ENCODE measurements at places on chromosomes 13 and 19.

DNA sequence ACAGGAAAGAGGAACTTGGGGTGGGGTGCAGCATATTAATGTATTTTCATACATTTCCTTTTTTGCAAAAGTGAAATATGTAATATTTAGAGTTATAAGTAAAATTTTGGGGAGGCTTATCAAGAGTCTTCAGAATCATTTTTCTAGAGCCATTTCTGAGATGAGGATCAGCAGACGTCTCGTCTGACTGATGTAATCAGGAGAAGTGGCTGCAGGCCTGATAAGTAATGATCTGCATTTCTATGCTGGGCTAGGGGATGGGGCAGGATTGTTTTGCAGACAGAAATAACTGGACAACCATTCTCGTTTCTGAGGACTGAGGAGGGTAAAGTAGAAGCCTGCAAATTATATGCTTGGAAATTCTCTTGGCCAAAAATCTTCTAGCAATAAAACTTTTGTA is 89.2 kb upstream of the ARGLU1 start:
- DNase-seq = no peak

DNA sequence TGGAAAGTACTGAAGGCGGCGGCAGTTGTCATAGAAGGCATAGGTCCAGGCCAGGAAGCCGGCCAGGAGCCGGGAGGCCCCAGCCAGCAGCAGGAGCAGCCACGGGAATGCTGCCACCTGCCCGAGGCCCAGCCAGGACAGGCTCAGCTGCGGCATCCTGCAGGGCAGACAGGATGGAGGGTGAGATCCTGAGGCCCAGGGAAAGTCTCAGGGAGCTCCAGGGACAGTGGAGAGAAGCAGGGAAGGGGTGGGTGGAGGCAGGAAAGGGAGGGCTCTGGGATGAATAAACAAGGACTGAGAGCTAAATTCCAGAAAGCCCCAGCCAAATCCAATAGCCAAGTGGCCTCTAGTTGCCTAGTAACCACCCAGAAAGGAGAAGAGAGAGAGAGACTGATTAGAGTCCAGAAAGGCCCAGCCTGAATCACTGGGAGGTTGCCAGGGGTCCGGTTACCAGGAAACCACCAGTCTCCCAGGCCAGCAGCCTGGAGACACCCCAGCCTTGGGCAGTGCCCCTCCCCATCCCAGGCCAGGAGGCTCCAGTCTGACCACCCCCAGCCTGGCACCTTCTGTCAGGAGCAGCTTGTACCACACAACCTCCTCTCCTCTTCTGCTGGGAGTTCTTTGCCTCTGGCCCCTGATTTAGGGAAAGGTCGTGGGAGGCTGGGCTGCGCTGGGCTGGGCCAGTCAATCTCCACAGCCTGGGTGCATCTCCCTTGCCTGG is 7.5 kb upstream of the OR10H5 start:
- peak; percentile 84 for DNase-seq

GRCh38 chr13:30615866-30616541 is 1.7 kb upstream of the USPL1 start:
- DNase-seq = peak; percentile 82

- no peak for DNase-seq
Measured at GRCh38 chr13:109246001-109246400, 540.4 kb downstream of the IRS2 start.

DNA sequence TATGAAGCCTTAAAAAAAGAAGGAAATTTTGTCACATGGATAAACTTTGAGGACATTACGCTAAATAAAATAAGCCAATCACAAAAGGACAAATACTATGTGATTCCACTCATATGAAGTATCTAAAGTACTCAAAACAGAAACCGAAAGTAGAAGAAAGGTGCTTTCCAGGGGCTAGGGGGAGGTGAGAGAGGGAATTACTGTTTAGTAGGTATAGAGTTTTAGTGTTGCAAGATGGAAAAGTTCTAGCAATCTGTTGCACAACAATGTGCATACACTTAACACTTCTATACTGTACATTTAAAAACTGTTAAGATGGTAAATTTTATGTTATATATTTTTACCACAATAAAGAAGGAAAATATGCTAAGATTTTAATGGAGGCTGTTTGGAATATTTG is 83.0 kb downstream of the POLR1D start:
- no peak for DNase-seq

DNA sequence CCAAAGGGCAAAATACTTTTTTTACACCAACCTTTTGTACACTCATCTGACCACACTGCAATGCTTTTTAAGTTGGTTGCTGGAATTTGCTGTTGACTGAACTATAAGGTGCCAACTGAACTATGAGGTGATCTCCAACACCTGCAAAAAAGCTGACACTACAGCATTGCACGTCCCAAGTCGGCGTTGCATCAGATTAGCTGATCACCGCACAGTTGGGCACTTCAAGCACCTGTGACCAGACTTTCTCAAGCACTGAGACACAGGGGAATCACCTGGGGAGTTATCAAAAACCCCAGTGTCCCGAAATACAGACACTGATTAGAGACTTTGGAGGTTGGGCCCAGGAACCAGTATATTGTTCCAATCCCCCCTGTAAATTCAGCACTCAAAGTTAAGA is 1.1 kb downstream of the NLRP11 start:
- DNase-seq = no peak

- DNase-seq = no peak
Measured at GRCh38 chr13:24162604-24163003, 2.1 kb downstream of the SPATA13 start.

DNA sequence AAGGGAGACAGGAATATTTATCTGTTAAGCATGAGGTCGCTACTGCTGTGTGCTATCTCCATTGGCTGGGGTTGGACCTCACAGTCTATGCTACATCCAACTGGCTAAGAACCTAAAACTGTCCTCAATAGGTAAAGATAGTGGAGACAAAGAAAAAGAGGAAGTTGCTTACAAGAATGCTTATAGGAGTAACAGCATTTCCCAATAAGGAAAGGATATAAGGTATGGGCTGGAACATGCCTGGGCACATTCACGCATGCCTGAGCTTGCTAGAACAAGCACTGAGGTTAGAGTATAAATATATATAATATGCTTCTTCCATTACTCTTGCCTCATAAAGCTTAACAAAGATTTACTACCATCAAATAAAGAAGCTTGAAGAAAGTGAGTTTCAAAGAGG is 47.9 kb upstream of the CEACAM21 start:
- DNase-seq = no peak

- DNase-seq = no peak
Measured at GRCh38 chr19:46773018-46773399, 15.4 kb downstream of the SLC1A5 start.

- peak; percentile 94 for DNase-seq
Measured at GRCh38 chr13:95644601-95645052, at the start of gene DZIP1. Gene DZIP1, minus strand, starts transcription at chr13:95644706. Its CDS starts 2,677 bp downstream, at chr13:95642029.

- no peak for DNase-seq
Measured at GRCh38 chr13:71672512-71672911, 194.5 kb downstream of the DACH1 start.

DNA sequence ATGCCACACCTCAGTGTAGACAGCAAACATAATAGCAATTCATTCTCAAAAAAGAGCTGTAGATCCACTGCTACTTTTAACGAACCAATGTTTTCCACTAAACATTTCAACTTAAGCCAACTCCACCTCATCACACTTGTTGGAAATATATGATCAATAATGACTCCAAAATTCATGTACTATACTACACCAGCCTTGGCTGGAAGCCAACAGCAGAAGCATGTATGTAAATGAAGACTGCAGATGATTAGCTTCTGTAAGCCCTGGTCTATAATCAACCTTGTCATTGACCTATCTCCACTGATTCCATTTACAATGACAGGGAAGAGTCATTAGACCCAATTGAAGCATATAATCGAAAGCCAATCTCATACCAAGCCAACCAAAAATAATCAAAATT is 71.7 kb downstream of the STK24 start:
- DNase-seq = no peak

GRCh38 chr19:54073829-54074228 is 7.3 kb downstream of the TARM1 start:
- DNase-seq = no peak

DNA sequence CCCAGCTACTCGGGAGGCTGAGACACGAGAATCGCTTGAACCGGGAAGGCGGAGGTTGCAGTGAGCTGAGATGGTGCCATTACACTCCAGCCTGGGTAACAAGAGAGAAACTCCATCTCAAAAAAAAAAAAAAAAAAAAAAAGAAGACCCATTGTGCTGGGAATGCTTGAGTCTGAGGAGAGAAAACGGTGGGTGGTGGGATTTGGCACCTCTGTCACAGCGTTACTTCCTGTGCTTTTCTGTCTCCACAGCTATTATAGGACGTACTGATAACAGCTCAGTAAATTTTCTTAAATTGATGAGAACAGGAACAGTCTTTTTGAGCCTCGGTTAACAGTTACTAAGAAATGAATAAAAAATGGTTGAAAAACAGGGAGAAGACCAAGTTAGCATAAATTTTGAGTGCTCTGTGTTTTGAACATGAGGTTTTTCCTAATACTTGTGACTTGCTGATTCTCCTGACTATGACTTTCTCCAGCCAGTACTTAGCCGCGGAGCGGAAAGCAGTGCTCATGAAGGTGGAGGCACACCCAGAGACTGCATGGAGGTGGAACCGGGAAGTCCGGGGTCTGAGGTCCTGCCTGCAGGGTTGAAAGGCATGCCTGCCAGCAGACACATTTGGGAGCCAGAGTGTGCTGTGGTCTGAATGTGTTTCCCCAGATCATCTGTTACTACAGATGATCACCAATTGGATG is 55.3 kb upstream of the TEX29 start:
- no peak for DNase-seq

DNA sequence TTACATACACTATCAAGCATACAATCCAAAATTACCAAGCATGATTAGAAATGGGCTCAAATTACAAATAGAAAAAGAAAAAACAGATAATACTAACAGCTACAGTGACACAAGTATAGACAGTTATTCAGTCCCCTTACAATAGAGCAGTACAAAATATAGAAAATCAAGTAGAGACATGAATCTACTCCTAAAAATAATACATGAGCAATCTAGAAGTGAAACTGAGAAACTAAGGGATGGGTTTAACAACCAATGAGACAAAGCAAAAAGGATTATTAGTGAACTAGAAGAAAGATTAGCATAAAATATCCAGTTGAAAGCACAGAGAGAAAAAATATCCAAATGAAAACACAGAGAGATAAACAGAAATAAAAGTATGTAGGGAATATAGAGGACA is 426.7 kb downstream of the TBC1D4 start:
- DNase-seq = no peak

GRCh38 chr19:31066385-31066784 is 282.9 kb downstream of the TSHZ3 start:
- DNase-seq = no peak

GRCh38 chr13:30466841-30467252 is 1.1 kb upstream of the HMGB1 start:
- peak; percentile 27 for DNase-seq

GRCh38 chr13:51728972-51729371 is 75.0 kb downstream of the DHRS12 start:
- no peak for DNase-seq

- no peak for DNase-seq
Measured at GRCh38 chr13:21181671-21182070, 5.2 kb downstream of the MRPL57 start.

GRCh38 chr13:83943530-83944279 is 61.4 kb upstream of the SLITRK1 start:
- DNase-seq = peak; percentile 1

GRCh38 chr13:112062072-112062567 is 4.8 kb upstream of the SOX1 start:
- peak; percentile 75 for DNase-seq

- DNase-seq = no peak
Measured at GRCh38 chr19:871446-872265, 12.2 kb downstream of the CFD start.

GRCh38 chr19:30049226-30049625 is 107.2 kb downstream of the URI1 start:
- no peak for DNase-seq

GRCh38 chr13:52862358-52863206 is 14.1 kb upstream of the PCDH8 start:
- DNase-seq = no peak

DNA sequence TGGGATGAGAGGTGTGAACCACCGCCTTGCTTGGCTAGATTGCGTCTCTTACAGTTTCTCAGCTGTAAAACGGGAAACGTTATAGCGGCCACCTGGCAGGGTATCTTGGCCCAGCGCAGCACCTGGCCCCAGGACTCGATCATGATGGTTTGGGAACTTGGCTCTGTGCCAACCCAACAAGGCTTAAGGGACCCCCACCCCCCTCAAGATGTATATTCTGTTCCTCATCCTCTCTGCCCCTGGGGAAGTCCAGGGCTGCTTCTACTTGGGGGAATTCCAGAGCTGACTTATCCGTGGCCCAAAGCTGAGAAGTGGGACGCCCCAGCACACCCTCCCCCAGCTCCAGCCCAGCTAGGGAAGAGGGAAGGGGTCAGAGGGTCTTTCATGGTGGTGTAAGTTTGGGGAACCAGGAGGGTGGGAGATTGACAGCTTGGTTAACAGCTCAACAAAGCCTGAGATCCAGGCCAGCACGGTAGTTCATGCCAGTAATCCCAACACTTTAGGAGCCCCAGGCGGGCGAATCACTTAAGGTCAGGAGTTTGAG is 695 bp downstream of the ICAM1 start:
- no peak for DNase-seq

GRCh38 chr19:52991484-52991883 is 22.2 kb upstream of the ERVV-1 start:
- peak; percentile 9 for DNase-seq

DNA sequence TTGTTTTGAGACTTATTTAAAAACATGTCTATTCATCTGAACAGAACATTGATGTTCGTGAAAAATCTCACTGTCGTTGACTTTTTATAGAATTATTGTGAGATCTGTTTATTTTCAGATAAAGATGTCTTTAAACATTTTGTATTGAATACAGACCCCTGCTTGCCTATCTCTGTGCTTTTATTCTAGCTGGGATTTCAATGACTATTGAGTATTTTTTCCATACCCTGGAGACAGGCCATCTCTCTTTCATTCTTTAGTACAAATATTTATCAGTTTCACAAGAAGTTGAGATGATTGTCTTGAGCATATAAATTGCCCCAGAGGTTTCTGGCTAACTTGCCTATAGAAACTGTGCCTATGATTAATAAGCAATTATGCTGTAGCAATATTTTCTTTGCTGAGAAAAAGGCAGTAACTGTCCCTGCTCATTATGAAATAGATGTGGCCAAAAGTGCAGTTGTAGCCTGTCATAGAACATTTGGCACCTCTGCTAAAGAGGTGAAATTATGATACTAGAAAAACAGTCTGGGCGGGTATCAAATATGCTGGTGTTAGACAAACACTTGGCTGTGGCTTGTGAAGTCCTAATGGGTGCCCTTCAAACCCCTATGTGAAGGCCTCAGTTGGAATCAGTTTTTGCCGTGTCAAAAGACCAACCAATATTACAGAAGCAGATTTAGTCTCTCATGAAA is 360.6 kb downstream of the HS6ST3 start:
- DNase-seq = no peak

GRCh38 chr13:114142640-114143490 is 10.4 kb upstream of the RASA3 start:
- peak; percentile 33 for DNase-seq

GRCh38 chr13:105678072-105678471 is 857.4 kb downstream of the EFNB2 start:
- DNase-seq = no peak
